Stimulated activated CD8-positive, alpha-beta memory T cell treated with anti-CD3 and anti-CD28 coated beads, Interleukin-12 subunit alpha, Interleukin-12 subunit beta, amount 100 ng/mL, for 4 hours (primary cell): ENCODE measurements at places on chromosomes 11 and 22.

- no peak for DNase-seq
These were observed 14.0 kb downstream of the CFAP300 start for GRCh38 chr11:102061276-102061675.

- DNase-seq, result no peak
These were observed 4.5 kb upstream of the CREB3L1 start for GRCh38 chr11:46272816-46273427.

DNA sequence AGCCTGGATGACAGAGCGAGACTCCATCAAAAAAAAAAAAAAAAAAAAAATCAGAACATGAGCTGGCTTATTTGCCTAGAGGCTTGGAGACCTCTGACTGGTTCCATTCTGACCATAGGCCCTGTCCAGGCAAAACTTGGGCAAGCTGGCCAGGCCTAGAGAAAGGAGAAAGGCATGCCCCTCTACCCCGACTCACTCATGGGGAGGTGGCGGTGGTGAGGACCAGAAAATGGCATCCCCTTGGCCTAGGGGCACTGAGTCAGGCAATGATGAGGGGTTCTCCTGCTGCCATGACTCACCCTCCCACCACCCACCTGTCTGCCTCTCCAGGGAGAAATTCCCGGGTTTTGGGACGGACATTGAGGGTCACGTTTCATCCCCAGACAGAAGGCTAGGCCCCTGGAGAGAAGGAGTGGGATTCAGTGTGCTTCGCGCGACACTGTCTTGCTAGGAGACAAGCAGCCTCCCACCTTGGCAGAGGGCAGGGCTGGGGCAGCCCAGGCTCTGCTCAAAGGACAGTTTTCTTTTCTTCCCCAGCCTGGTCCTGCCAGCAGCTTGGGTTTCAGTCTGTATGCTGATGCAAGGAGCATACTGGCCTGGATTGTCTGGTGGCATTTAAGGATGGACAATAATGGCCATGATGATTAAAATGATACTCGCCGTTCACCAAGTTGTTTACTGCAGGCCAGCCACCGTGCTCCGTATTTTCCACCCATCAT, 17.2 kb downstream of the TOB2 start:
- no peak for DNase-seq

GRCh38 chr11:133934599-133935550, 21.9 kb downstream of the IGSF9B start:
- no peak for DNase-seq

DNA sequence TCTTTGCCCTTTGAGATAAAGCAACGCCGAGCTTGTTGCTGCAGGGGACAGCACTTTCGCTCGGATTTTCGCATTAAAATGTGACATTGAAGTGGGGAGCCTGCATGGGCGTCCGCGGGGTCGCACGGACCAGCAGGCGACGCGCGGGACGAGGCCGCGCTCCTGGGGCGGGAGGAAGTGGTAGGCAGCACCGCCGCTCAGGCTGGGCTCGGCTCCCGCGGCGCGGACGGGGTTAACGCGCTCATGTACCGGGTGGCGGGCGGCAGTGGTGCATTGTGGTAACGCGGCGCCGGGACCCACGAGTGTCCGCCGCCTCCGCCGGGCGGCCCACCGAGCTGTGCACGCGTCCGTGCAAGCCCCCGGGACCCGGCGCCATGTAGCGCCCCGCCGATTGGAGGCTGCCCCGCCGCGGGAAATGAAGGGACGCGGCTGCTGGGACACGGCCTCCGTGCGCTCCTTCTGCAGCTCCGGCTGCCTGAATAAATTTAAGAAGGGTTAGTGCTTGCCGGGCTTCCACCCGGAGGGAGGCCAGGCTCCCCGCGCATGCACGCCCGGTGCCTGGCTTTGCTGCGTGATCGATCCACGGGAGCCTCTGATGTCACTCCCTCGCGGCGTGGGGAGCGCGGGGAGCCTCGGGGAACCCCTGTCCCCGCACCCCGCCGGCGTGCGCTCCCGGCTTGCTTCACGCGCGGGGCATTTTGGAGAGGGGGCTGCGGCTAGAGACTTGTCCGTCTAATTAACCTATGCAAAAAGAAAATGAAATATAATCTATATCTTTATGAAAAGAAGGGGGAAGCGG, 127.7 kb downstream of the OSBP2 start:
- DNase-seq, result no peak

DNA sequence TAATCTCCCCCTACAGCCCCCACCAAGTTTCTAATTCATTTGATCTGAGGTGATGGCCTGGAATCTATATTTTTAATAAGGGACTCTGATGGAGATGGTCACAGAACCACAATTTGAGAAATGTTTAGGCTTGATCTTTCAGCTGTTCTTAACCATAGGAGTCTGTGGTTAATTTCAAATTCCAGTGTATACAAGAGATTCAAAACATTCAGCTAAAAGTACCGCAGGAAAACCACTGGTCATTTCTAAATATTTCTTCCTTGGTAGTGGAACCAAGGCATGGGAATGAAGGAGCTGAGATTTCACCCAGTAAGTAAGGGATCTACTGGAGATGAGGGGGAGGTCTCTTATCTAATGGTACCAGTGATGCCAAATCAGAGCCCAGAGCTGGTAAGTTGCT, 18.3 kb upstream of the GALNT18 start:
- no peak for DNase-seq

DNA sequence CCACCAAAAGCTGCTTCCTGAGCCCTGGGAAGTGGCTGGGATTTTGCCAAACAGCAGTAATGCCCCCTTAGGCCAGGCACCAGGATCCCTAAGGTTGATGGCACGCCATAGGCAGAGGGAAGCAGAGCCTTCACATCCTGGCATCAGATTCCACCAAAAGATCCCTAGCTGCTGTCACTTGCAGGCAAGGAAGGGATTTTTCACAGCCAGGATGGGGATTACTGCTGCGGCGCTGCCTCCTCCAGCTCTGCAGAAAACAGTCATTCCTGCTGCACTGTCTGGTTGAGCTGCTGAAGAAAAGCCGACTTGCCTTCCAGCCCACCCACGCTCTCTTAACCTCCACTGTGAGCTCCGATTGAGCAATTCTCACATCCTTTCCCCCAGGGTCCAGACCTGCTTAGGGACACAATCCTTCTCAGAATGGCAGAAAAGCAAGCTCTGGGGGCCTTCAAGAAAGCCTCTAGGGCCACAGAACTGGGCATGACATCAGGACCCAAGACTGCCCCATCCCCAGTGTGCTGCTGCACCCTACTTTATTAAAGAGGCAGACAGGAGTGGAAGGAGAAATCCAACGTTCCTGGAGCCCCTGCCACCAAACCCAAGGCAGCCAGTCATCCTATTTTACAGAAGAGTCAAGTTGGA, 19.9 kb downstream of the SYN3 start:
- no peak for DNase-seq

DNA sequence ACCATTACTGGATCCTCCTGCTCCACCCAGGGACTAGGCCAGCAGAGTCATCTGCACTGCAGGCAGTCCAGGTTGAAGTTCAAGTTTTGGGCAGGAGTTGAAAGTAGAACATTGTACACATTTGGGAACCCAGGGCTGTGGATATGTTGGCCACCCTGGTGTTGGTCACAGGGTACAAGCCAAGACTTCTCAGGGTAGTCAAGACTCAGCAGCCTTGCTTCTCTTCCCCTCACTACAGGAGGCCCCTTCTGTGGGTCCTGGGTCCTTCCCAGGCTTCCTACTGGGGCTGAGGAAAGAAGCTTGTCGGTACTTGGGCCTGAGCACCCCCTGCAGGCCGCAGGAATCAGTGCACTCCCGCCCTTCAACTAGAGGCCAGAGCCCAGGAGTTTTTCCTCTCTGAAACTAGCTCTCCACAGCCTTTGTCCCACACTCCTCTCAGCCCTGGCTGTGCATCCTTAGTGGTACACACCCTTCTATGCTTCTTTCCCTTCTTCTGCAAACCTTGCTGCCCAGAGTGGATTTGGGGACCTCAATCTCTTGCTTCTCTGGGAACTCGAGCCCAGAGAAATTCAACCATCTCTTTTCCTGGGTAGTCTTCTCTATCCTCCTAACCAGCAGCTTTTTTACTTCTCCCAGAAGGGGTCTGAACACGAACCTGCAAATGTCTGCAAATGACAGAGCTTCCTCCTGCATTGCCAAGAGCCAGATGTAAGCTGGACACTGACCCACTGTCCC, 2.6 kb upstream of the HPX start:
- DNase-seq, result peak; percentile 14

GRCh38 chr11:34346551-34346950, 11.3 kb downstream of the ABTB2 start:
- no peak for DNase-seq

DNA sequence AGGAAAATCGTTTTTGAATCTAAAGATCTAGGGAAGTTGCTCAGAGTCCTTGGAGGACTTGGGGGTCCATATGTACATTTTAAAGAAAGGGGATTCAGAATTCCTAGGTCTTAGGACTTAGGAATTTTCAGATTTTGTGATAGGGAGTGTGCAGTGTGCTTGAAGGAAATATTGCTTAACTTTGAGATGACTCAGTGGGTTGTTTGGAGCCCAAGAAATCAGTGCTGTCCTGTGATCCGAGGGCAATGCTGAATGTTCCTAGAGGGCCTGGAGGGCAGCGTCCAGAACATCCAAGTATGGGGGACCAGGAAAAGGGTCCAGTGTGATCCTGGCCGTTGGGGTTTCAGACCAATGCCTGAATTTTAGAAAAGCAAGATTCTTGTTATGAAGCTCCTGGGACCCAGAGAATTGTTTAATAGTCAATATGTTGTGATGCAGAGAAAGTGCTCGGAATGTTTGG, 3.1 kb upstream of the IGF2 start:
- DNase-seq, result no peak

- DNase-seq, result peak; percentile 50
These were observed 2.8 kb downstream of the CHADL start for GRCh38 chr22:41237707-41238569.

DNA sequence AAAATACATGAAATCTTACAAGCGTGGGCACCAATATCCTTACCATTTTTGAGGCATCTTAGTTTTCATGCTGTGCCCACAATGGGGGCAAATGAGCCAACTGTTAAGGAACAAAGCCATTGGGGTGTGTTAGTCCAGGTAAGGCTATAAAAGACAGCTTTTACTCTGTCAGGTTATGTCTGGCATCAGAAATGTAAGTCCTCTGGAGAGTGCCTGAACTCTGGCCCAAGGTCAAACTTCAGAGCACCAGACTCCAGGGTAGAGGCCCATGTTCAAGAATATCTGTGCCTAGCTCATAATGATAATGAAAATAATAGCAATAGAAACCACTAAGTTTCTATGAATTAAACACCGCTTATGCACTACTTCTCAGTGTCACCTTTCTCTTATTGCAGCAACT, 105.5 kb downstream of the CSNK2A3 start:
- DNase-seq, result no peak

GRCh38 chr22:40276996-40277823, 69.1 kb upstream of the ADSL start:
- no peak for DNase-seq

GRCh38 chr11:112718483-112718882, 242.7 kb upstream of the NCAM1 start:
- no peak for DNase-seq

GRCh38 chr11:63667995-63668795, 3.0 kb downstream of the ATL3 start:
- DNase-seq, result no peak

DNA sequence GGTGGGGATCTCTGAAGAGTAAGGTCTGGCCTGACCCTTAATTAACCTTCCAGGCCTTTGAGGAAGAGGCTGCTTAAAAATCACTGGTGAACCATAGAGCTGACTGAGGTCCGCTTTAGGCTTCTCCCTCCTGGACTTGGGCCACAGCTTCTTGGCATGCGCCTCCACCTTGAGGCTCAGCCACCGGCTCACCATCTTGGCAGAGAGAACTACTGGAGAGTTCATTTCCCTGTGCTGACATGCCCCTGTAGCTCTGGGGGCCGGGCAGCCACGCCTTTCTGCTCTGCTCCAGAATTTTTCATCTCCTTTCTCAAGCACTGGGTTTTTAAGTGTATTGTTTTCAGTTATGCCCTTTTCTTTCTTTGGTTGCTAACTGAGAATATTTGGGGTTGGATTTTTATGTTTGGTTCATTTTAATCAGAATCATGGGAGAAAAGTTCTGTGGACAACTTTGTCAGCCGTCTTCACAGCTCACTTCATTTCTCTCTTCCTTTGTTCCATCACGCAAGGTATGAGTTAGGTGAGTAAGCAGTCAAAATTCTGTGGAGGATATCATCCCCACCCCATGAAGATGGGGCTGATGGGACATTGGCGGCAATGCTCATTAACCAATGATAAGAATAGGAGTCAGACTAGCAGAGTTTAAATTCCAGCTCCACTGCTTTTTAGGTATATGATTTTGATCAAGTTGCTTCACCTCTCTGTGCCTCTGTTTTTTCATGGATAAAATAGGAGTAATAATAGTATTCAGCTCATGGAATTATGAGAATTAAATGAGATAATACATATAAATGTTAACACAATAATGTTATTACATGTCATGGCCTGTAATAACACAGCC, 103.9 kb downstream of the DBX1 start:
- no peak for DNase-seq

GRCh38 chr11:95556342-95557163, 233.0 kb downstream of the FAM76B start:
- DNase-seq, result no peak
